ENCODE measurements at places on chromosomes 7 and 10.

- no peak for DNase-seq
These were observed 4.5 kb upstream of the LRMDA start for GRCh38 chr10:75426880-75427279.

- DNase-seq = peak; percentile 46
These were observed 509 bp downstream of the AHR start for GRCh38 chr7:17298840-17299482.

- no peak for DNase-seq
These were observed 63.0 kb downstream of the VAX1 start for GRCh38 chr10:117075064-117075463.

DNA sequence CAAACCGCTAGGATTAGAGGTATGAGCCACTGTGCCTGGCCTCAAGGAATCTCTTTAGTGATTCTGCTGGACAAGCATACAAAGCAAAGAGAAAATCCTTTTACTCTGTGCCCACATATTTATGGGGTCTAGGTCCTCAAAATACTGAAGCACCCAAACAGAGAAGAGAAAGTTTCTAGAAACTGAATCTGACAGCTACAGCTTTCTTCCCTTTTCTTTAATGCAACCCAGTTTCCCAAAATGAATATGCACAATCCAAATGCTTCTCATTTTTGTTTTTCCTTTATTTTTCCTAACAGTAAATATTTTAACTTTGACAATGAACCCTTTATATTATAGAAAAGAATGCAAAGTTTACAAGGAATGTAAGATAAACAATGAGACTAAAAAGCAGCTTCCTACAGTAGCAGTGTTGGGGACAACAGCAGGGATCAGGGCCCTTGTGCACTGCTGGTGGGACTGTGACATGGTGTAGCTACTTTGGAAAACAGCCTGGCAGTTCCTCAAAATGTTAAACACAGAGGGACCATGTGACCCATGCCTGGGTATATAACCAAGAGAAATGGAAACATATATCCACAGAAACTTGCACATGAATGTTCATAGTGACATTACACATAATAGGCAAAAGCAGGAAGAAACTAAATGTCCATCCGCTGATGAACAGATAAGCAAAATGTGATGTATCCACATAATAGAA lies 325.2 kb downstream of the PRPF18 start:
- no peak for DNase-seq

DNA sequence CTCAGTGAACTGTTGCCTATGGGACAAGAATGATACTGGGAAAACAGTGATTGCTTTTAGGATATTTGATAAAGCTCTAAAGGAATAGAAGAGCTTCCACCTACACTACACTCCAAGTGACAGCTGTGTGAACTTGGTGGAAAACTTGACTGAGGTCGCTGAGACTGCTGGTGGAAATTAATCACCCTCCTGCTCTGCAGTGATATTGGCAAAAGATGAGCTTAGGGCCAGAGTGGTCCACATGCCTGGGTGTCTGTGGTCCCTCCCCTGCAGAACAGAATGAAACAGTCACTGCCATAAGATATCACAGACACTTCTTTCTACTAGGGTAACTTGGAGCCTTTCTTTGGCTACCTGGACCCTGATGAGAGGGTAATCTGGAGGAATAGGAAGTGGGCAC lies 382.1 kb upstream of the GALNT17 start:
- no peak for DNase-seq

GRCh38 chr10:30687698-30688213 lies 58.2 kb upstream of the LYZL2 start:
- DNase-seq = peak; percentile 74

DNA sequence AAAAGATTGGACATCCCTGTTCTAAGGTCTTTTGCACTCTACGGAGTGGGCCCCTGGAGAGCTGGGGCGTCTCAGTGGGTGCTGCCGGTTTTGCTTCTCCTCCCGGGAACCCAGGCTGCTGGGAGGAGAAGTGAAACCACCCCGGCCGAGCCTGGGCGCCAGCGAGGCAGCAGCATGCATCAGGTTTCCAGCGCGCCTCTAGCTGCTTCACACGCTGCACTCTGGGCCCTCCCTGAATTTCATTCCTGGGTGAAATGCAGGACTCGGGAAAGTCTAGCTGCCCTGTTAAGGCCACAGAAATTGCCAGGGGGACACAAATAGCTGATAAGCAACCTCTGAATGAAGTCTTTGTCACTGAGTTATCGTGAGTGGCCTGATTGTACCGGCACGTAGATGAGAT lies 127.4 kb downstream of the TRRAP start:
- no peak for DNase-seq

GRCh38 chr10:3145366-3145765 lies 27.2 kb downstream of the PITRM1 start:
- DNase-seq = no peak

DNA sequence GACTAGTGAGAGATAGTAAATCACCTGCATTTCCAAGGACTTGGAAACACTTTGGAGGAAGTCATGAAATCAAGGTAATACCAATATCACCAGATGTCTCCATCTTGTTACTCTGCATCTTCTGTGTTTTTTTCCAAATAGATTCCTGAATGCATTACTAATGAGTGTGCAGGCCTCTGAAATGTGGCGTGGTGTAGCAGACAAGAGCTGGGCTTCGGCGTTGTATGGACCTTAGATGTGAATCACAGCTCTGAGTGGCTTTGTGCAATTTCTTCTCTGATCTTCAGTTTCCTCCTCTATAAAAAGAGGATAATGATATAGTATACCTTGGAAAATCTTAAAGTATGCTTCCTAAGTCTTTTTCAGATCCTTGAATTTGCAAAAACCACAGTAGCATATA lies 9.6 kb upstream of the MYPN start:
- DNase-seq = peak; percentile 42
